ENCODE measurements at places on chromosomes 7 and 10. TPM values are rescaled to one million over a fixed set of nuclear protein-coding genes. Genes with fewer than 3 reads are reported as not detected.

The SEMA3A gene
- 11.6 TPM for total RNA-seq

- DNase-seq, result no peak
Observed at GRCh38 chr7:3955026-3955425, 654.0 kb downstream of the SDK1 start.

- peak; percentile 43 for DNase-seq
Observed at GRCh38 chr7:17301471-17302456, 3.3 kb downstream of the AHR start.

The CDHR3 gene
- total RNA-seq, result 0.10 TPM

DNA sequence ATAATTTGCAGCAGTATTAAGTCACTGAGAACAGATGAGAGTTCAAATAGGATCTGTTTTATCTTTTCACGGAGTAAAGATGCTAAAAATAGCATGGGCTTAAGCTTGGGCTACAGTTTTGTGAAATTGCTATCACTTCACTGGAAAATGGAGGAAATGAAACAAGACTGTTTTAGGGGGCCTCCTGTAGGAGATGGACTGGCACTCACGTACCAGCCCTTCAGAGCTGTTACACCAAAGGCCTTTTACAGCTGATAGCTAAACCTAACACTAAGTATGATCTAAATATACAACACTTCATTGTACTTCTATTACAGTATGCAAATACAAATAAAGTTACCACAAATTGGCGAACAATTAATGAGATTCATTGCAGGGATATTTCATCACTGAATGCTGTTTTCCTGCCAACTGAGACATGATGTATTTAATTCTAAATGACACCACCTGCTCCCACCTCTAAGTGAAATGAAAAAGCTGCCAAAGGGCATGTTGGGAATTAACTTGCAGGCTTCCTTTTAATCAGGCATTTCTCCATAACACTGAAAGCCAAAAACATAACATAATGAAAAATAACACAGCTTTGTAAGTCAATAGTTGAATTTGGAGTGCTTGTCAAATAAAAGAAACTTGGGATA lies 304.5 kb upstream of the LRRN3 start:
- no peak for DNase-seq

The POLR2J2 gene
- 2.8 TPM for total RNA-seq

GRCh38 chr10:79002336-79002735 lies 66.4 kb upstream of the ZMIZ1 start:
- no peak for DNase-seq

The PAX2 gene
- total RNA-seq, result 0.07 TPM

DNA sequence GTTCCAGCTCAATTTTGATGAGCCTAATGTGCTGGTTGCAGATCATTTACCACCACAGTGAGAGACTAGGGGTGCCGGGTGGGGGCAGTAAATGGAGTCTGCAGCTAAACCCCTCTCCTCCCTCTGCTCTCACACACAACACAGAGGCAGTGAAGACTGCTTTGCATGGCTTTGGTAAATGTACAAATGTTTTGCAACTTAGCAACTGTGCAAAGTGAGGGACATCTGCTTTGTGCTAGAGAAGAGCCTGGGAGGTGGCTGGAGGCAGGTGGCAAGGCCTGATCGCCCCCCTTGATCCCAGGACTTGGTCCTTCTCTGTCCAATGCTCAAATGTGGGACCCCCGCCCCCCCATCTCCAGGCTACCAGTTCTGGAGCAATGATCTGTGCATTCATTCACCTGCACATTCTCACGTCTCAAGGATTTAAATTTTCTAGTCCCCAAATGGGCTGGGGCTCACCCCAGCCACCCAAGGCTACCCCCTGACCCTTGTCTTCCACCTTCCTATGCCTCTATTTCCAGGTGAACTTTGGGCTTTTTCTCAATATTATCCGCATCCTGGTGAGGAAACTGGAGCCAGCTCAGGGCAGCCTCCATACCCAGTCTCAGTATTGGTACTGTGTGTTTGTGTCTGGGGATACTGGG lies 11.6 kb downstream of the GHRHR start:
- DNase-seq, result no peak

DNA sequence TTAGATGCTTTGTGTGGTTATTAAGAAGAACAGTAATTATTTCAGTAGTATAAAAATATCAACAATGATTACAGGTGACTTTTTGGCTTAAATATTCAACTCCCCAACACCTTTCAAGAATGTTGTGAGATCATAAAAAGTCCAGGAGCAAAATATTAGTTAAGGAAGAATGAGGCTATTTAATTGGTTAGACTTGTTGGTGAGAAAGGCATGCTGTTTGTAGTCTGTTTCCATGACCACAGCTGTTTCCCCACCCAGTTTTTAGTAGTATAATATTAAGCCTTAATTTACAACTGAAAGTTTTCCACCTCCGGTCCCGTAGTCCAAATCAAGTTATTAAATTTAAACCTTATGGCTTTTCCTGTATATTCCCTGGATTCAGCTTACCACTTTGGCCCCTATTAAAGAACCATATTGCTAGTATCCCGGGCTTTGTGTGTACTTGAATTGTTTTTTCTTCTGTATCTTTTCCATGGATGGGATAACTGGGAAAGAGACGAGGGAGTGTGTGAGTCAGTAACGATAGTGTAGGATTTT lies 133.3 kb downstream of the CELF2 start:
- no peak for DNase-seq

The HOXA11 gene
- 1.2 TPM for total RNA-seq

DNA sequence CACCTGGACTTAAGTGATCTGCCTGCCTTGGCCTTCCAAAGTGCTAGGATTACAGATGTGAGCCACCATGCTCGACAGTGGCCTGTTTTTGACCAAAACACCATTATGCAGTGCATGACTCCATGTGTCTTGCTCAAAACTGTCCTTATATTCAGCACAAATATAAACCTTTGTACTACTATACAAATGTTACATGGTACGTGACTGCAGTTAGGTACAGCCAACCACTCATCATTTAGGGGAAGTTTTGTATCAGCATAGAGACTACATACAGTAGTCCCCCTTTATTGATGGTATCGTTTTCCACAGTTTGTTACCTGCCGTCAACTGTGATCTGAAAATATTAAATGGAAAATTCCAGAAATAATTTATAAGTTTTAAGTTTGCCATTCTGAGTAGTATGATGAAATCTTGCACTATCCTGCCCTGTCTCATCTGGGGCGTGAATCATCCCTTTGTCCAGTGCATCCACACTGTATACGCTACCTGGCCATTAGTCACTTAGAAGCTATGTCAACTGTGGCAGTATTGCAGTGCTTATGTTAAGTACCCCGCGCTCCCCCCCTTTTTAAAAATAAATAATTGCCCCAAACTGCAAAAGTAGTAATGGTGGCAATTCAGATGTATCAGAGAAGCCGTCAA lies 23.3 kb upstream of the ZNF282 start:
- peak; percentile 51 for DNase-seq

The ECHDC3 gene
- not detected for total RNA-seq

DNA sequence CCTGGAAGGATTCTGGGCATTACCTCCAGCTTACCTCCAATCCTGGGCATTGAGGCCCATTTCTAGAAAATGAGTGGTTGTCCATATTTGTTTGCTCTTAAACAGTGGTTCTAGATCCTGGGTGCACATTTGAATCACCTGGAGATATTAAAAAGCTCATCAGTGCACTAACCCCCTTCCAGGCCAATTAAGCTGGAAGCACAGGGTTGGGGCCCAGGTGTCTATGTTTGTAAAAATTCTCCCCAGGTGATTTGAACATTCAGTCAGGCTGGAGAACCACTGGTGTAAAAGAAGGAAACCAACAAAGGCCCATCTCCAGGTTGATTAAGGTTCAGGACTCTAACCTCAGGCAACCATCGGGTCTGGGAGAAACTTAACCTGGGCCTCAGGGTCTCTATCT lies 102.6 kb upstream of the NANOS1 start:
- no peak for DNase-seq

DNA sequence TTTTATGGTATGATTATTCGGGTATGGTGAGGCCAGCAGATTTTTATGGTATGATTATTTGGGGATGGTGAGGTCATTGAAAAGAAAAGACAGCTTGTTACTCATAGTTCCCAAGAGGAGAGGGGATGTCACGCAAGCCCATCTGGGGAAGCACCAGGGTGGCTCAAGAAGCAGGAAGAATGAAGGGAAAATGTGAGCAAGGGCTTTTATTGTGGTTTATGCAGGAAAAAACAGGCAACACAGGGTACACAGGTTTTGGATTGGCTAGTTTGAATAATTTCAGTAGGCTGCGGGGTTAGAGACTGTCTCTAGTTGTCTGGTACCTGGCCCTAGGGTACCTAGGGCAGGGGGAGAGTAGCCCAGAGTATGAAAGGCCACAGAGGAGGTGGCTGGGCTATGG lies 26.8 kb upstream of the DGKI start:
- DNase-seq, result no peak
